Activated CD8-positive, alpha-beta memory T cell treated with anti-CD3 and anti-CD28 coated beads, Interleukin-2, amount 50 U/mL, for 4 hours (primary cell): ENCODE measurements at places on chromosomes 13 and 19.

- no peak for DNase-seq
Observed at GRCh38 chr13:94204946-94205345, 274.5 kb downstream of the DCT start.

DNA sequence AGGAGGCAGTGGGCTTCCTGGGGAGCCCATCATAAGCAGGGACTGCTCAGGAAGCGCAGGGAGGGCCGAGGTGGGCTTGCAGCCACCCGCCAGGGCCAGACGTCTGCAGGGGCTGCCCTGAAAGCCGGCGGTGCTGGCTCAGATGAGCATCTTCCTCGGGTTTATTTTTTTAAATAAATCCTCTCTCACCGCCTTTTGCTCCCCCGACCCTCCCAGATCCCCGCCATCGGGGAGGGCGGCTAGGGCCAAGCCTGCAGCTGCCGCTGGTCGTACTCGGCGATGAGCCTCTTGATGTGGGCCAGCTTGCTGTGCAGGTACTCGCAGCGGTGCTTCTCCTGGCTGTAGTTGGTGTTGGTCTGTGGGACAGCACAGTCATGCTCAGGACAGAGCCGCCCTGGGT, 6.6 kb upstream of the ISYNA1 start:
- DNase-seq, result no peak

GRCh38 chr13:75689686-75690085, 53.6 kb downstream of the LMO7 start:
- DNase-seq, result no peak

DNA sequence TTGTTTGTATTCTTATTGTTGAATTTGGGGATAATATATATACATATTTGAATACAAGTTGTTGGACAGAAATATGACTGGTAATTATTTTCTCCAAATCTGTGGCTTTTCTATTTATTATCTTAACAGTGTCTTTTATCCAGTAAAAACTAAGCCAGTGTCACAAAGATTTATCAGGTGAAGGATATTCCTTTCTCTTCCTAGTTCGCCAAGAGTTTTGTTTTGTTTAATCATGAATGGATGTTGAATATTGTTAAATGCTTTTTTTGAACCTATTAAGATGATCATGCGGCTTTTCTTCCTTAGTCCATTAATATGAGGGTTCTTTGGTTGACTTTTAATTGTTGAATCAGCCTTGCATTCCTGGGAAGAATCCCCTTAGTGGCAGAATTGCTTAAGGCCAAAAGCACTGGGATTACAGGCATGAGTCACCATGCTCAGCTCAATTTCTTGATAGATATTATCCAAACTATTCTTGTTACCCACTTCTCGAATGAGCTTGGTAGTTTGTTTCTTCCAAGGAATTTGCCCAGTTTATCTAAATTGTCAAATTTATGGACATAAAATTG, 53.3 kb downstream of the TEX26 start:
- no peak for DNase-seq

- no peak for DNase-seq
Observed at GRCh38 chr13:70311191-70311590, 202.9 kb upstream of the KLHL1 start.

DNA sequence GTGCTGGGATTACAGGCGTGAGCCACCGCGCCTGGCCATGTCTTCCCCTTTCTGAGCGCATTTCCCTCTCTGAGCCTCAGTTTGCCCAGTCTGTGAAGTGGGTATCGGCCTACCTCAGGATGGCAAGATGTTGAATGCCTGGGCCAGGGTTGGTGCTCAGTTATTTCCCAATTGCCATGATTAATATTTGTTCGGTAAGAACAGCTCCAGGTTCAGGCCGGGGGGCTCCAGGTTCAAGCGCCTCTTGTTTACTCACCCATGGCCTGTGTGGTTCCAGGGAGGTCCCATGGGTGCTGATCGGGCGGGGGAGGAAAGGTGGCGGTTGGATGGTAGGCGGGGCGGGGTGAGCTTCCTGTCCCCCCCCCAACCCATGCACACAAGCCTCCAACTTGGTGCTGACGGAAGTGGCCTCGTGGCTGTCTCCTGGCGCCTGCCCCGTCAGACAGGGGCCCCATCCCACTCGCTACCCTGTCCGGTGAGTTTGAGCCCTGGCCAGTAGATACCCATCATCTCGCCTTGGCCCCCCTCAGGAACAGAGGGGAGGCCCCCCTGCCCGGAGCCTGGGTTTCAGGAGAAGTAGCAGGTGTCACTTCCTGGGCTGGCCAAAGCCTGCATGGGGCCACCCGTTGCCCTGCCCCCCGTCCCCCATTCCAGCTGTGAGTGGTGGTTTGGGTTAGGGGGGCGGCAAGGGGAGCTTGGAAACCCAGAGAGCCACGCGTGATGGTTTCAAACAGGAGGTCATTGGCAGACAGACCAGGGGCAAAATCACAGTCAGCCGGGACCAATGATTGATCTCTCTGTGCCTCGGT, at the start of gene FCHO1:
TSS of gene FCHO1 (plus strand) at position 375 of the 809 bp plus-strand sequence. CDS start 3,688 bp downstream, outside the sequence.
- peak; percentile 87 for DNase-seq

GRCh38 chr13:64510747-64511146, 2719.4 kb downstream of the PCDH9 start:
- DNase-seq, result no peak

DNA sequence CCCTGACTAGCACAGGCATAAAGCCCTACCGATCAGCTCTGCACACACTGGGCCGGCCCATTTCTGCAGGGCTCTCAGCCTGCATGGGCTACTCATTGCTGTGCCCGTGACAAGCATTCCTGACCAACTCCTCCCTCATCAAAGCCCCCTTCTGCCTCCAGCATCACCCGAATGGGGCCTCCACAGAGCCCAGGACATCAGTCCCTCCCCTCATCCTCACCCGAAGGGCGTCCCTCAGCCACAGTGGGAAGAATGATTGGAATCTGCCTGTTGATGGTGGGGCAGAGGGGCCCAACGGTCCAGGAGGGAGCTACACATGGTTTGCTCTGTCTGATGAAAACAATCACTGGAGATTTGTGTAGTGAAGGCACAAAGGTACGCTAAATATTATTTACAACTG, 43.8 kb downstream of the SERP2 start:
- no peak for DNase-seq

DNA sequence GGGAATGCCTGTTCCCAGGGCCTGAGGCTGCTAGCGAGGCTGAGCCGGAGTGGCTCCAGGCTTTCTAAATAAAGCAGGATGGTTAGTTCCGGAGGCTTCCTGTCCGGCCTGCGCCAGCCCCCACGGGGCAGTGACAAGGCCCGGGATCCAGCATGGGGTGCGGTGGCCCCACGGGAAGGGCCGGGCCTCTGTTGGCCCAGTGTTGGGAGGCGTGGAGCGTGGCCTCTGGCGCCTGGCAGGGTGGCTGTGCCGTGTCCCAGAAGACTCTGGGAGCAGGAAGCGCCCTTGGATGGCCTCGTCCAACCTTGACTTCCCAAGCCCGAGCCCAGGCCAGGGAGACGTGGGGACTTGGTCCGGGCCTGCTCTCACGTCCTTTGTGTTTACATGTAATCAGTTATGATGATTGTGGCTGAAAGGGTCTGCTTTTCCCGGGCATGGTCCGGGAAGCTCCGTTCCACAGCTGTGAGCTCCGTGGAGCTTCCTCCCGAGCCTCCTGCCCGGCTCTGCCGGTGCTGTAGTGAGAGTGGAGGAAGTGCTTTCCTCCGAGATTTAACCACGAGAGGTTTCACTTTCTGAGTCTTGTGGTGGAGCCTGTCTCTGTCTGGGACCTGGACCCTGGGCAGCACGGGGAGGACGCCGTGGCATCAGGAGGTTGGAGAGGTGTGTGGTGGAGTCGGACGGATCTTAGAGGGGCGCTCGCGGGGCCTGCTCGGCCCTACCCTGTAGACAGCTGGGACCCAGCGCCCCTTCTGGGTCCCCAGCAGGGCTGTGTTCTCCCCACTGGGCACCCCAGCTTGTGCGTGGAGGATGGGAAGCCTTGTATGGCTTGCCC, 4.6 kb downstream of the GNA11 start:
- no peak for DNase-seq

- no peak for DNase-seq
Observed at GRCh38 chr13:89694451-89694850, 1653.0 kb upstream of the MIR17HG start.

DNA sequence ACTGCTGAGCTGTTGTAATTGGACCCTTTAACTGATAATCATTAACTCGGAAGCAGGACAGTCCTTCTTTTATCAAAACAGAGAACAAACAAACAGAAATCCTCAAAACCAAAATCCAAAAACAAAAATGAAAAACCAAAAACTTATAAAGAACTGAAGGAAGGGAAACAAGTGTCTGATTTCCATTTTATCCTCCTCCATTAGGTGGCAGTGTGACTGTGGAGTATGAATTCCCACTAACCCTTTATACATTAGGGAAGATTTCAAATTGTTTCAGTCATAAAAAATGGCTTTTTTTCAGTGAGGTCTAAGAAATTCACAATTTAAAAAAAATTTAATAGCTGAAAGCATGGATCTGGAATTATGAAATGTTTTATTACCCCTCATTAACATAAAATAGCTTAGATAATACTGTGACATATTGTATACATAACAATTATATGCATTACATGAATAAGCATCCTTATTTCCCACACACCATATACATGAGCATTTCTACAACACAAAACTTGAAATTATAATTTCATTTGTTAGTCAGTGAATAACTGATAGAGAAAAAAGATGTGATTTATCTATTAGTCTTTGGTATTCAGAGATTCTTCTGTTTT, 1074.3 kb upstream of the PCDH9 start:
- DNase-seq, result no peak

- DNase-seq, result no peak
Observed at GRCh38 chr19:23222998-23223652, 27.1 kb downstream of the ZNF724 start.

DNA sequence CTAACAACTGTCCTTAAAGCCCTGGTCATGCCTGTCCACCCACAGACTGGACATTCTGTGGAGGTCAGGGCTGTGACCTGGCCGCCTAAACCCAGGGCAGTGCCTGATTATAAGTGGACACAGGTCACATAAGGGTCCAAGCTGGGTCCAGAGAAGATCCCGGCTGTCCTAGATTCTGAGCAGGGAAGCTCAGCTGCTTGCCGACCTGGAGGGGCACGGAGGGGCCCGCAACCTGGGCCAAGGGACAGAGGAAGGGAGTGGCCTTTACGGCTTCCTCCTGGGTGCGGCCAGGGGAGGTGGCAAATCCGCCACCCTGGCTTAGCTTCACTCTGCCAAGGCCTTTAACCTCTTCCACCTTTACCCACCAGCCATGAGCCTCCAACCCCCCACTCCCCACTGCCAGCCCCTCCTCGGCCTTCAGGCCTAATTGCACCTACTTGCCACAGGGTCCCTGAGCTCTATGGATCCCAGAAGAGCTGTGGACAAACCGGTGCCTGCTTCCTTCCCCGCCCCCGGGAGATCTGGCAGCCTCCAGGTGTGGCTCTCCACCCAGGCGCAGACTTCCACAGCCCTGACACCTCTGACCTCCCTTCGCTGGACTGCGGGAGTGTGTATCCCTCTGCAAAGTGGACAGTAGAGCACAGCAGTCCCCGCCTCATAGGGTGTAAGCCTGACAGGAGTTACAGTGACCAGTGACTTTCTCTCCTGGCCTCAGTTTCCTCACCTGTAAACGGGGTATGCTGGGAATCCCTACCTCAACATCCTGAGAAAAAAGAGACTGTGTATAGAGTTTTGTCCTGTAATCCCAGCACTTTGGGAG, 1.7 kb downstream of the CD320 start:
- peak; percentile 19 for DNase-seq
